Stimulated activated CD4-positive, alpha-beta T cell treated with anti-CD3 and anti-CD28 coated beads, Interleukin-2, amount 100 ng/mL, for 48 hours (primary cell): ENCODE measurements at places on chromosomes 1 and 21.

GRCh38 chr1:203039609-203040512 is 13.6 kb downstream of the PPFIA4 start:
- DNase-seq: no peak

- DNase-seq: no peak
Observed at GRCh38 chr1:116306840-116307442, 66.1 kb upstream of the ATP1A1 start.

DNA sequence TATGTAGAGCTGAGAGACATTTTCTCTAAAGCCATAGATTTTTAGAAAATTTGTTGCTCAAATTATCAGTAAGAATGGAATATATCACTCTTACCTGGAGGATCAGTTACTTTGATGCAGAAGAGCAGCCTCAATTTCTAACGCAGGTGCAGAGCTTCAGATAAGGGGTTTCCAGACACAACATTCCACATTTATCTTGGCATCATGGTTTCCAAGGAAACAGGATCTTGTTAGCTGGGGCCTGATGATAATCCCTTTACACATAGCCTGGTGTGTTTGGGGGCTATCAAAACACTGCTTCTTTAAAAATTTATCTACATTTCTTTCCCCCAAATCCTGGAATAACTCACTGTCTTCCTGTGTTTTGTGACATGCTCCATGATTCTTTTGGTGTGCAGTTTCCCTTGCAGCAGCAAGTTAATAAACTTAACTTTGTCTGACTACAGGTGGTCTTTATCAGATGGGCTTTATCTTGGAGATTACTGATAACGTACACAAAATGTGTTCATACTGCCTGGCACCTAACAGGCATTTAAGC is 2.7 kb upstream of the STX12 start:
- DNase-seq: no peak

- no peak for DNase-seq
Observed at GRCh38 chr1:234925440-234926263, 203.0 kb downstream of the TOMM20 start.

GRCh38 chr1:114522264-114522575 is 11.2 kb upstream of the TRIM33 start:
- DNase-seq: no peak
